ENCODE measurements at places on chromosomes 6 and 20.

- no peak for DNase-seq
Observed at GRCh38 chr6:71279321-71279720, 9.3 kb upstream of the OGFRL1 start.

GRCh38 chr6:3918469-3918868 lies 69.3 kb downstream of the FAM50B start:
- DNase-seq: no peak

GRCh38 chr6:153121311-153121710 lies 9.8 kb downstream of the RGS17 start:
- DNase-seq: no peak

- no peak for DNase-seq
Observed at GRCh38 chr6:1917626-1918371, 308.1 kb downstream of the FOXC1 start.

- DNase-seq: no peak
Observed at GRCh38 chr6:30213667-30213956, 406 bp upstream of the TRIM26 start.

DNA sequence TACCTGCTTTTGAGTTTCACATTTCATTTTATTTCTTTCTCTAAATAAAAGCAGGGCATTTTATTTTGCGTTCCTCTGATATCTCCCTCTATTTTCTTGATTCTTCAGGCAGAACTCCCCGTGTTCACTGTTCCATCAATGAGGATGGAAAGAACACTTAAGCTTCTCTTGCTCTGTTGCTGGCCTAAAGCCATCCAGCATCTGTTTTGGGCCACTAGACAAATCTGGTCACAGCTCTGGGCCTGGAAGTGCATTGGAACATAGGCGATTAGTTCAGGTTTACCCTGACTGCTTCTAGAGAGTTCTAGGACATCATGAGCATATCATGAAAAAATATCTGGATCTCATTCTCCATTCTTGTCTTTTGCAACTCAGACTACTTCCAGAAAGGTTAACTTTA lies 611.2 kb downstream of the UTRN start:
- DNase-seq: no peak
